ENCODE measurements at places on chromosomes 16 and 17.

DNA sequence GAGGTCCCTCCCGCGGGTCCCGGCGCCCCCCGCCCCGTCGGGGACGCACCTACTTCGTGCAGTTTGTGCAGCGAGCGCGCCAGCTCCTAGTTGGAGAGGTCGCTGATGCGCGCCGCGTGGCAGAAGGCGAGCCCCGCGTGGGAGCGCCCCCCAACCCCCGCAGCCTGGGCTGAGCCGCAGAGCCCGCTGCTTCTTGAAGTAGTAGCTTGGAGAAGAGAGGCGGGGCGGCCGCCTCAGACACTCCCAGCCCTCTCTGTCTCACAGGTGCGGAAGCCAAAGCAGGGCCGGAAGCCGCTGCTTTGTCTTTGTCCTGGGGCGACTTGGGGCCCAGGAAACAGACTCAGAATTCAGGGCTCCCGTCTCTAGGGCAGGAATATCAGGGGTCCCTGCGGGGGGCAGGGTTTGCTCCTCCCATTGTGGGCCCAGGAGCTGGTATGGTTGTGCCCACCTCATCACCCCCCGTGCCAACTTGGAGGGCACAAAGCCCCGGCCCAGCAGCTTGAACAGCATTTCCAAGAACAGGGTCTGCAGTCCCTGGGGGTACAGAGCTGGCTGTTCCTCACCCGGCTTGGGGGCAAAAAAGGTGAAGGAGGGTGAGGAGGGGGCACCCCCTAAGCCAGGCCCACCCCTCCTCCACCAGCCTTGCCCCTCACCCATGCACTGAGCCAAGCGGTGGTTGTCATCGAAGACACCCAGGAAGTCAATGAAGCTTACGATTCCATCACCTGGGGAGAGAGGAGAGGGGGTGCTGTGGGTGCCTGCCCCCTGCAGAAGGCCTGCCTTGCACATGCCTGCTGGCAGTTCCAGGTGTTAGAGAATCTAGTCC is 13.5 kb downstream of the SPATA32 start:
- DNase-seq: no peak

GRCh38 chr17:2030779-2031163 is 818 bp downstream of the DPH1 start:
- DNase-seq: no peak

GRCh38 chr17:39549747-39550573 is 57.8 kb downstream of the NEUROD2 start:
- DNase-seq: no peak

DNA sequence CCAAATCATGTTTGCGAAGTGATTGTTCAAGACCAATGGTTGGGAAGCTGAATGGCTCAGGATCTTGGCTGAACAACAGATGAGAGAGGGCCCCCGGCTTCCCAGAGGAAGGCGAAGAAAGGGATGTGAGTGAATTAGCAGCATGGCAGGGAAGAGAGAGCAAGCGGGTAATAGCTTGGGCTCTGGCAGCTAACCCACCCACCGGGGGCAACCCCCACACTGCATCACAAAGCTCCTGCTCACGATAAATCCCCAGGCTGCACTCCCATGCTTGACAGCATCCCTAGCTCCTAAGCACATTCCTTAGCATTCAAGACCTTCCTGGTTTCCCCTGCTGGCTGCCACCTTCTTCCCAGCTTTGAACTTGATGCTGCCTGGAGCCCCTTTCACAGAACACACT is 26.2 kb upstream of the EMP2 start:
- no peak for DNase-seq

DNA sequence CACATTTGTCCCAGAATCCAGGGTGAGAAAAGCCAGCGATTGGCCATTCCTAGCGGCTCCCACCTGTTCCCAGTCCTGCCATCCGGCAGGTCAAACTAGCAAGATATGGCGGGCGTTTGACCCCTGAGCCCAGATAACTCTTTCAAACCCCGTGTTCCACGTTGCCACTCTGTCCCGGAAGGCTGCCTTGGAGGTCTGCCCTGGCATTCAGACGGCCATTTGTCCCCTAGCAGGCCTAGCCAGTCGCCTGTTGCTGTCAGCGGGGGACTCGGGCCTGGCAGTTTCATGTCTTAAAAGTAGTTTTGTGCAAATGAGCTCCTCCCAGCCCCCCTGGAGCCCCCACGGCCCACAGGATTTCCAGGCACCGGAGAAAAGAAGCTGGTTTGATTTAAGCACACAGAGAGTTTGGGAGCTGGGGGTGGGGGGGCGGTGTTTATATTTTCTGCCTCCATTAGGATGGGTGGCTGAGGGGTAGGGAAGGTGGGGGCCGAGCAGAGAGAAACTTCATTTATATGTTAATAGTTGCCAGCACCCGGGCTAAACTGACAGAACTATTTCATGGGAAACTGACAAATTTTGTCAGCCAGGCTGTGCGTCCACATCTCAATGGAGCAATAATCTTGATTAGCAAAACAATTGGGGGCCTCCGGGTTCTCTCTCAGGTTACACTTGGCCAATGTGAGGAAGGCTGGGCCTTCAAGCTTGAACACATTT is 240.9 kb upstream of the SALL1 start:
- DNase-seq: no peak

DNA sequence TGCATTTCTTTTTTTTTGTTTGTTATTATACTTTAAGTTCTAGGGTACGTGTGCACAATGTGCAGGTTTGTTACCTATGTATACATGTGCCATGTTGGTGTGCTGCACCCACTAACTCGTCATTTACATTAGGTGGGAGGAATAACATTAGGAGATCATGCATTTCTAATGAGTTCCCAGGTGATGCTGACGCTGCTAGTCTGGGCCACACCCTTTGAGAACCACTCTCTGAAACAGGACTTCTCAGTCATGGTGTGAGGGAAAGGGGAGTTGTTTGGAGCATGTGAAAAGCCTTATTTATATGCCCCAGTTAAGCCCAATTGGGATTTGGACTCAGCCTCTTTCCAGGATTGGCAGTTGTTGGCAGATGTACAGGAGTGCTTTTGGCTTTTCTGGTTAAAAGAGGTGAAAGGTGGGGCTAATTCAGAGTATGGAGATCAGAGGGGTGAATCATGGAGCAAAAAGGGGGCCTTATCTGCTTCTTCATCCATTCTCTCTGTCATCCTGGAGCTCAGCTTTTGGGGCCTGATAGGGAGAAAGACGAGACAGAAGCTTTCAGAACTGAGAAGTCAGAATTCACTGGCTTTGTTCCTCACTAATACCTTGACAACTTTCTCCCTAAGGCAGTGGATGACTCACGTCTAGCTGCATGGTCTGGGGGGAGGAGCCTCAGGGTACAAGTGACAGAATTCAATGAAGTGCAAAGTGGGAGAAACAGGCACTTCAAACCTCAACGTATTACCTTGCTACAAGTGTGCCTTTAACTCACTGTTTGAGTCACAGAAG is 180.0 kb upstream of the CACNG3 start:
- DNase-seq: no peak

DNA sequence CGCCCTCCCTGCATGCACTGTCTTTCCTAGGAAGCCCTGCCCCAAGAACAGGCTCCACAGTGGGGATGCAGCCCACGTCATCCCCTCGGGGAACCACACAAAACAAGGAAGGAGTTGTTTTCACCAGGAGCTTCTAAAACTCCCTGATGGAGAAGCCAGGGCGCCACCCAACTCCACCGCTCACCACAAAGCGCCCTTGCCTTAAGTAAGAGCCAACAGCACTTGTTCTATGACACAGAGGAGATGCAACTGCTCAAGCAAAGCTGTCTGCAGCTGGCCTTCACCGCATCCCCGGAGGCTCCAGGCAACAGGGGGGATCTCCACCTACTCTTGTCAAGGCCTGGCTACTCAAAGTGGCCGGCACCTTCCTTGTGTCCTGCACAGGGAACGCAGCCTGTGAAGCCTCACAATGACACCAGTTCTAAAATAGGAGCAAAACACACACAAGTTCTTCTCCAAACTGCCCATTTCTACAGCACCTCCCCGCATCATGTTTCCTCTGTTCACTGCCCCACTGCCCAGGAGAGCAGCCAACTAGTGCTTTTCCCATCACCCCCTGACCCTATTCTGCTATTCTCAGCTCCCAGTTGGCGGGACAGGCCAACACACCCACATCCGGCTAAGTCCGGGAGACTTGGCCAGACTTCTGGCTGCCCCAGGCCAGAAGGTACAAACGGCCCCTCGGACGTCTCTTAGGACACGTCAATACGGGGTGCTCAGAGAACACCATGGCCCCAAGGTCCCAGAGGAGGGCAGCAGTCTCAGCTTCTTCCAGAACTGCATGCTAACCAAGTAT is 24.2 kb downstream of the MPG start:
- DNase-seq: no peak

DNA sequence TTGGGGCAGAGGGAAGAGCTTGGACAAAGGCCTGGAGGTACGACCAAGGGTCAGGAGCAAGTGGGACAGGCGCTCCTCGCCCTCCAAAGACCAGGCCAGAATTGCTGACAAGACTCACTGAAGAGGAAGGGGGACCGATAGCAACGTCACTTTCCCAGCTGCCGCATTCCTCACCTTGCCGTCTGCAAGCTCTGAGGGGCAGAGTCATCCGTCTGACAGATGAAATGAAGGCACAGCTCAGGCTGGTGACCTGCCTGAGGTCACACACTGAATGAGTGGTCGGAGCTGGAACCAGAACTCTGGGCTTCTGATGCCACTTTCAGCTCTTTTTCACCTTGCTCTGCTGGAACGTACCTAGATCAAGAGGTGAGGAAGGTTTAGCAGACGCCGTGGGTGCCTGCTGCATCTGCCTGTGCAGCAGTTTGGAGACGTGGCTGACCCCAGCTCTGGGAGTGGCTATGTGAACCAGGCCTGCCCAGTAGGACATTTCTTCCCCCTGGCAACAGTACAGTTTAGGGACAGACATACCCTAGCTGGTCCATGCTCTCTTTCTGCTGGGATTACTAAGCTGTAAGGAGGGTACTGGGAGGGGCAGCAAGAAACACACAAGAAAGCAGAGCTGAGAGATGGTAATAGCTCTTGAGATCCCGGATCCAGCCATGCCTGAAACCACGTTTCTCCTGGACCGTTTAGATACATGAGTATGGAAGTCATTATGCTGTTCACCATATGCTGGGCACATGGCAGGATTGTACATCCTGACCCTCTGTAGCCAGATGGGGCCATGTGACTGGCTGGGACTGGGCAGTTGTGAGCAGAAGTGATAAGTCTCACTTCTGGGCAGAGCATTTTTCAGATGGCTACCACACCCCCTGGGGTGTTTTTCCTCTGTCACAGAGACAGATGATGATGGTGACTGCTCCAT is 50.9 kb downstream of the IL21R start:
- no peak for DNase-seq

GRCh38 chr17:15238057-15238456 is 27.1 kb downstream of the PMP22 start:
- no peak for DNase-seq

- DNase-seq: peak; percentile 5
These were observed 17.3 kb upstream of the EEF2K start for GRCh38 chr16:22188595-22189442.

- DNase-seq: no peak
These were observed 1.2 kb upstream of the TNRC6C start for GRCh38 chr17:77957235-77957856.
